ENCODE measurements at places on chromosomes 2 and 18.
A peak's percentile ranks its signal among the peaks of the same experiment; 100 is the strongest.

- DNase-seq = no peak
These were observed 28.4 kb downstream of the CFLAR start for GRCh38 chr2:201144101-201145051.

DNA sequence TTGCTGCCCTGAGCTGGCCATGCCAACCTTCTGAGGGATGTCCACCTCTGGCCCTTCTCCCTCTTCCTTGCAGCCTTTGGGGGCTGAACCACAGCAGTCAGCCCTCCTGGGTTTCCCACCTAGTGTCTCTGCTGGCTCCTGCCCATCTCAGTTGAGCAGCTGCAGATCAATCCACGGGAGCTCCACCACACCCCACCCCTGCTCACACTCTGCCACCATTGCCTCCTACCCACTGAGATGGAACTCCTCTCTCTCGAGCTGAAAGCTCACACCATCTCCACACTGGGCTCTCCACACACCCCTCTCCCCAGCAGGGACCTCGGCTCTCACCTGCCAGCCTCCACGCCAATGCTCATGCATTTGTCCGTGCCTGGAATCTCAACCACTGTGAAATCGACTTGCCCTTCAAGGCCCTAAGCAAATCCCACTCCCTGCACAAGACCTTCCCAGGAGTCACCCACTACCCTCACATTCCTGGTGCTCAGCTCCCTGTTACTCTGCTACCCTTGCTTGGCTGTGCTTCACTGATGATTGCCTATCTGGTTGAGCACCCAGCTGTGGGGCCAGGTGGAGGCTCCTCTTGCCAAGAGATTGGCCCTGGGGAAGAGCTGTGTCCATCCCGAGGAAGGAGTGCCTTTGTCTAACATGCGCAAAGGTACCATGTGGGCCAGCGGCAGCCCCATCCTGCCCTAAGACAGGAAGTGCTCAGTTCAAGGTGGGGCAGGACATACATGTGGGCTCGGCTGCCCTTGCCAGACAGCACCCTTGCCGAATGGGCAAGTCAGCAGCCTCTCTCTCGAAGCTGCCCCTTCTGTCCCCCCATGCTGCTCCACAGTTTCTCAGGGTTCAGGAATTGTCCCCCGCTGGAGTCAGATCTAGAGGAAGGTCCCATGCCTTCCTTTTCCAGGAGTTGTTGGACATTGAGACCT, 208.7 kb downstream of the CYP26B1 start:
- DNase-seq = no peak

- no peak for DNase-seq
These were observed 276.9 kb upstream of the ERBB4 start for GRCh38 chr2:212815453-212815852.

DNA sequence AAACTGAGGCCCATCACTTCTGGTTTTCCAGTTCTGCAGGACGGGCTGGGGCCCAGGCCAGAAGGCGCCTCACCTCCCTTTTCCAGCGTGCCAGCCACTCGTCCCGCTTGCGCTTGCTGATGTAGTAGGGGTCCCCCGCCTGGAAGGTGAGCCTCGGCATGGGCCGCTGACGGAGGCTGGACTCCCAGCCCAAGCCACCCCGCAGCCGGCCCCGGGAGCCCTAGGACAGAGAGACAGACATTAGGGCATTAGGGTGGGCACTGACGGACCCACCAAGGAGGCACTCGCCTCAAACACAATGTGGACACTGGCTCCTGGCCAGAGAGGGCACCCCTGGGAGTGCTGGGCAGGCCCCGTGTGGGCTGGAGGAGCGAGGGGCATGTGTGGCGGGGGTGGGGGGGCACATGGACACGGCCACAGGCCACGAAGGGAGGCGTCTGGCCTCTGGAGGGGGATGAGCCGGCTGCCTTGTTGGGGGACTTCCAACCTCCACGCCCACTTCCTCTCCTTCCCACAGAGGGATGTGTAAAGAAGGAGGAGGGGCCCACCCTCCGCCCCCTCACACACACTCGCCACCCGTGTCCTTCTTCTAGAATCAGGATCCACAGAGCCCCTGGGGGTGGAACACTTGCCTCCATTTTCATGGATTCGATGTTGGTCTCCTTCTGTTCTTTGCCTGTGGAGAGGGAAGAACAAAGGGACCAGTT, 66.7 kb downstream of the DNMT3A start:
- no peak for DNase-seq

DNA sequence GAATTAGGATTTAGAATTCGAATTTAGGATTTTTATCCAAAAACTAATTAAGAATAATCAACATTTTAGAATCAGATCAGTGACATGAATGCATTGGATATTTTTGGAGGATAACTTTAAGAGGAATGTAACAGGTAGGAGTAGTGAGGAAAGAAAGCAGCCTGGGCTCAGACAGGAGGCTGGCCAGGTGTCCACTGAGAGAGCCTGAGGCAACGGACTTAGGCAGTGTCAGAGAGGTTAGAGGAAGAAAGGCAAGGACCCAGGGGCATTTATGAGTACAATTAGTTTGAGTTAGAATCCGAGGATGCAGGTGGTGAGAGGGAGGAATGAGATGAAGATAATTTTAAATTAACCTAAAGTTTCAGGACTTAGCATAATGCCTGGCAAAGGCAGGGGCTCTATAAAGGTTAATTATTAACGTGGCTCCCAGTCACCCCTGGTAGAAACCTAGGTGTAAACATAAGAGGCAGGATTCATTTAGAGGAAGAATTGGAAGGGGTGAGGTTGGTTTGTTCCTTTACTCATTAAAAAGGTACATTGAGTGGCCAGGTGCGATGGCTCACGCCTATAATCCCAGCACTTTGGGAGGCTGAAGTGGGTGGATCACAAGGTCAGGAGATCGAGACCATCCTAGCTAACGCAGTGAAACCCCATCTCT, 507.1 kb downstream of the TMEM182 start:
- no peak for DNase-seq

GRCh38 chr2:199570934-199571333, 113.2 kb upstream of the SATB2 start:
- DNase-seq = no peak

DNA sequence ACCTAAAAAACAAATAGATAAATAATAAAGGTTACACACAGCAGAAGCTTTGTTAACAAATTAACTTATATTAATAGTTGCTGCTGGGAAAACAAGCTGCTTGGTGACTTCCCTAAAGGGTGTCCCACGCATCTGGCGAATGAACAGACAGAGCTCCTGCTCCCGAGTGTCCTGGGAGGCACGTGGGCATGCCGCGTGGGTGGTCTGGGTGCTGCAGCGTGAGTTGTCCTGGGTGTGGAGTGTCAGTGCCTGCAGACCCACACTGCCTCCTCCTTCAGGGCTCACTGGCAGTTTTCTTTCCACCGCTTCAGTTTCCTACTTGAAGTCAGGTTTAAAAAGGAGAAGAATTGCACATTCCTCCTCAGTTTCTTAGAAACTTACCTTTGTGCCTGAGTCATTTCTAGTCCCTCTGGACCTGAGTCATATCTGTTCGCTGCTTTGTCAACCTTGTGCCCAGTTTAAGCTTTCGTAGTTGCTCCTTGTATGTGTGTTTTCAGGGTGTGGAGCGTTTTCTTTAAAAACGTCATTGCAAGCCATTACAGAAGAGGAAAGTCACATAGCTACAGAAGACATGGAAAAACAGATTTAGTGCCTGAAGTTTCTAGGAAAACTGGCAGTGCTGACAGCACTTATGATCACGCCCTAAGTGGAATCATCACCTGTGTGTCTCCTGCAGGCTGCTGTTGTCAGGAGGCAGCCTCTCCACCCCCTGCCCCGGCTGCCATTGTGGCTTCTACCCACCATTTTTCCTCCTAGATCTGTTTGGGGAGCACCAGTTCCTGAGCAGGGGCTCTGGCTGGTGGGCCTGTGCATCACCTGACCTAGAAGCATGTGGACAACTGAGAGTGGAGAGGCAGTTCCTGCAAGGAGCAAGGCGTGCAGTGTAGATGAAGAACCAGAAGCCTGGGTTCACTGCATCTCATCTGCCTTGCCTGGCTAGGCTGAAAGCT, 24.5 kb downstream of the IMPA2 start:
- no peak for DNase-seq

DNA sequence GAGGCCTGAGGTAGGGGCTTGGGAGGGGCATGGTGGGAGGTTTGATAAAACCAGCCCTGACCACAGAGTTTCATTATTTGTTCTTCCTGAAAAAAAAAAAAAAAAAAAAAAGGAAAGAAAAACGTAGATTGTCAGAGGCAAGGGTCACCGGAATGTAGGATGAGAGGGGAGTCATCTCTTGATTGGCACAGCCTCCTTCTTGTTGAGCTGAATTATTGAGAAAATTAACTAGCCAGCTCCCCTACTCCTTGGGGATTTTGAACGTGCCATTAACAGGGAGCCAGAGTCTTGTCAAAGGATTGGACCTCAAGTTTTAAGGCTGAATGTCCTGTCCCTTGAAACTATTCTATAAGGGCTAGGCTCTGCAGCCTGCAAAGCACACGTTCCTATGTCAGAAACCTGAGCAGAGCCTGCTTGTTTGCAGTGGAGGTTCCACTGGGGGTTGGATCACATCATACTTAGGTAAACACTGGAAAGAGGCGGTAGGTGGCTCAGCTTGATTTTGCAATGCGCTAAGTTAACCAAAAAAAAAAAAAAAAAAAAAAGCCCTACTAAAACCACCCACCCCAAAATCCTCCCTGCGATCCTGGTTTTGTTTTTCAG, 2.3 kb downstream of the INHBB start:
- DNase-seq = peak; percentile 50

- DNase-seq = no peak
These were observed 48.7 kb downstream of the C1QL2 start for GRCh38 chr2:119109866-119110265.

- DNase-seq = no peak
These were observed 37.4 kb downstream of the TMEM87B start for GRCh38 chr2:112092286-112093041.

GRCh38 chr2:101986376-101986775, 5.4 kb upstream of the IL1R2 start:
- DNase-seq = no peak

DNA sequence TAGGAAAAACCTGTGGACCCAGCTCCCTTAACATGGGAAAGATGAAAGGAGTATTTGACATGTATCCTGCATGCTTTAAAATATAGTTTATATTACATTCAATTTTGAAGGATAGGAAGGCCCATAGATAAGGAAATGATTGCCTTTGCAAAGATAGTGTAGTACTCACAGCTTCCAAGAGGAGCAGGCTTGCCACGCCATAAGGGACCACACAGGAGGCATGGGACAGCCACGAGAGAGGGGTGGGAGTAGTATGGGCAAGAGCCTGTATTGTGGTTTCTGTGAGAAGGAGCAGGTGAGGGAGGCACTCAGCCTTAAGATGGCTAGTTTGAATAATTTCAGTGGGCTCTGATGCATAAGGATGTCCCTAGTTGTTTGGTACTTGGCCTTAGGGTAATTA, 740.3 kb downstream of the SATB2 start:
- DNase-seq = no peak

- no peak for DNase-seq
These were observed 68.7 kb downstream of the ZDBF2 start for GRCh38 chr2:206343144-206343543.

DNA sequence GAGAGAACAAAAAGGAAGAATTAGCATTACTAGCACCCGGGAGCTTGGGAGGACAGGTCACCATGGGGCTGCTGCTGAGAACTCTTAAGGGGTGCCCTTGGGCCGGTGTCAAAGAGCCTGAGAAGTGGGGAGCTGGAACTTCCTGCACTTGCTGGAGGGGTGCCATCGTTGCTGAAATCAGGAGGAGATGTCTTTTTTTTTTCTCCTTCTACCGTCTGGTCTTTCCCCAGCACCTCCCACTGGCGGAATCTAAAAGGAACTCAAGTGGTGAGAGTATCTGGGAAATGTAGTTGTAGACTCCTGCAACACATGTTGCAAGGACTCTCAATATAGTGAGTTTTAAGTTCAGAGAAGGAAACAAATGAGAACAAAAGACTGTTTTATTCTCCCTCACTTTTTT, 6.1 kb upstream of the AMMECR1L start:
- DNase-seq = no peak

GRCh38 chr18:23824240-23824639, 135.0 kb downstream of the LAMA3 start:
- no peak for DNase-seq

- DNase-seq = no peak
These were observed 415.8 kb upstream of the TRIB2 start for GRCh38 chr2:12300927-12301326.

GRCh38 chr2:17901246-17901645, 22.8 kb downstream of the KCNS3 start:
- peak; percentile 78 for DNase-seq

GRCh38 chr2:172673056-172673683, 62.5 kb upstream of the RAPGEF4 start:
- DNase-seq = no peak

DNA sequence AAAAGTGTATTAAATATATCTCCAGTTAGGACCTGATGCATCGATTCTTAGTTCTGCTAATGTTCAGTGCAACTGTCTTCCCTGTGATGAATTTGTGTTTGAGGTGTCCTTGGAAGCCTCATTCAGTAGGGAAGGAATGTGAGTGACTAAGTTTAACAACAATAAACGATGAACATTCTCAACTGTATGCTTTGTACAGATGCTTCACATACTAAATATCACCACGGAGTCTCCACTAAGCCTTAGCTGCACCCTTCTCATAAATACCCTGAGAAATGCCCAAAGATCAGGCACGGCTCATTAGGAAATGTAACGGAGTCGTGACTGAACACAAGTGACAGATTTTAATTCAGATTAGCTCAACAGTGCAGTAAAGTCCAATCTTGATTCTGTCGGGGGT, 24.4 kb upstream of the AGFG1 start:
- no peak for DNase-seq

DNA sequence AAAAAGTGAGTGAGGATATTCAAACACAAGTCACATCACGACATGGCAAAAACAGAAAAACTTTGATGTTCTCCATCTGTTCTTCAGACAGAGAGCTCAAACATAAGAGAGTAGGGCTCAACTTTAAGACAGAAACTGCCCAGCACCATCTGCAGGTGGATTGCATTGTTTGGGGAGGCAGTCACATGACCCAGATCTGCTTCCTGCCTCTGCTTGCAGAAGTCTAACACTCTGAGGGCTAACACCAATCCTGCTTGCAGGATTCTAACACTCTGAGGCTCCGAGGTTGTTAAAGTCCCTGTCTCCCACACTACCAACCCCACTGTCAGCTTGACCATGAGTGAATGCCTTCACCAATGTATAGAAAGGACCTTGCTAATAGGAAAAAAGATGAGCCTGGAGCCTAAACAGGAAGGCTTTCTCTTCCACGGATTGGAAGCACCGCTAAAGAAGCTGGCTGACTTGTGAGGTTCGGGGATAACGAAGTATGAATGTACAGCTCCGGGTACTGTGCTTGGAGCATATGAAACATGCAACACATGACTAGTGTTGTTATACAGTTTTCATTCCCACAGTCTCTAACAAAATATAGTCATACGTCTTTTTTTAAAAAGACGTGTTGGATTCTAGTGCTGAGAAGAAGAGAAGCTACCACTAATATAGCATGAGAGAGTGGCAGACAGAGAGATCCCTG, 176.6 kb upstream of the CREB1 start:
- no peak for DNase-seq

GRCh38 chr18:21260621-21261020, 18.6 kb downstream of the GREB1L start:
- DNase-seq = no peak

GRCh38 chr2:224875153-224875552, 159.0 kb upstream of the CCDC195 start:
- no peak for DNase-seq

- no peak for DNase-seq
These were observed 88.2 kb downstream of the PLB1 start for GRCh38 chr2:28583899-28584553.

- peak; percentile 15 for DNase-seq
These were observed 1.4 kb downstream of the DPYSL5 start for GRCh38 chr2:26849056-26849999.

GRCh38 chr18:72651033-72651432, 106.9 kb upstream of the CBLN2 start:
- no peak for DNase-seq

- DNase-seq = no peak
These were observed 36.5 kb upstream of the GLS start for GRCh38 chr2:190843890-190844699.

Measured in NCI-H774 (cell line).